ENCODE measurements at places on chromosomes 1 and 21. TPM values are rescaled to one million over a fixed set of nuclear protein-coding genes. Genes with fewer than 3 reads are reported as not detected.

DNA sequence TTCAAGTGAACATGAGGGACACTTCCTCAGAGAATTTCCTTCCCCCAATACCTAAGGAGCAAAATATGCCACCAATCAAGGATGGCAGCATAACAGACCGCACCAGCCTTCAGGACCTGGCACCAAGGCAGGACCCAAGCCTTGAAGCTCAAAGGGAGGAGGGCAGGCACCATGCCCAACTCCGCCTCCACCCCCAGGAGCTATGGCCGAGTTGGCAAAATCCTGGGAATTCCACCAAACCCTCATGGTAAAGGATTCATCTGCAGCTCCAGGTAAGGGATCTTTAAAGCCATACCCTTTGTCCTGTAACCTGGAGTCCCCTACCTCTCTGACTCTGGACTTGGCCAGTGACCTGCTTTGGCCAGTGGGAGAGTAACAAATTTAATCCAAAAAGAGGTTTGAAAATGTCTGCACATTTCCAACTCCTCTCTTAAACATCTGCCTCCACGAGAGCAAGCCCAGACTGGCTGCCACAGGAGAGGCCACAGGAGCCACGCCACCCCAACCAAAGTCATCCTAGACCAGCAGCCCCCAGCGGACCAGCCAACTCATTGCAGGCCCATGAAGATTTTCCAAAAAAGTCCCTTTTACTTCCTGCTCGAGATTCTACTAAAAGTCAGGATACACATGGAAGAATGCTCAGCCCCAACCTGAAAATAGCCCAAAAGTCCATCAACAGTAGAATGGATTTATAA, 41.9 kb downstream of the NPHP4 start:
- DNase-seq = no peak

- no peak for DNase-seq
Measured at GRCh38 chr1:231683439-231684165, 57.0 kb downstream of the DISC1 start.

DNA sequence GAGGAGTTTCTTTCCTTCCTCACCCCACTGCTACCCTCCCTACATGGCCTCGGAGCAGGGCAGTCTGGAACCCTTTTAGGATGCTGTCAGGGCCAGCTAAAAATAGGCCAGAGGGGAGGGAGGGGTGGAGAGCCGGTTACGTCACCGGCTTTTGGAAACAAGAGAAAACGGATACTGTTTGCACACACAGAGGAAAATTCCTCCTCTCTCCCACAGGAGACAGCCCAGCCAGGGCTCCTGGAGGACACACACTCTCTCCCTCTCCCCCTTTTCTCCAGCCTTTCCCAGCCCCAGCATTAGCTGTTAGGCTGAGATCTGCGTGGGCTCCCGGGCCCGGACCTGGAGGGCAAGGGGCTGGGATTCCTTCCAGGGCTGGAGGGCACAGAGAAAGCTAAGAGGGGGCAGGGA, 20.0 kb upstream of the ALDH4A1 start:
- DNase-seq = peak; percentile 61

Gene COL24A1
- 6.2 TPM for total RNA-seq
